ENCODE measurements at places on chromosomes 7 and 10. TPM values are rescaled to one million over a fixed set of nuclear protein-coding genes. Genes with fewer than 3 reads are reported as not detected.

CCDC3 gene
- total RNA-seq: 2.0 TPM

MLXIPL gene
- total RNA-seq: 0.07 TPM

DNA sequence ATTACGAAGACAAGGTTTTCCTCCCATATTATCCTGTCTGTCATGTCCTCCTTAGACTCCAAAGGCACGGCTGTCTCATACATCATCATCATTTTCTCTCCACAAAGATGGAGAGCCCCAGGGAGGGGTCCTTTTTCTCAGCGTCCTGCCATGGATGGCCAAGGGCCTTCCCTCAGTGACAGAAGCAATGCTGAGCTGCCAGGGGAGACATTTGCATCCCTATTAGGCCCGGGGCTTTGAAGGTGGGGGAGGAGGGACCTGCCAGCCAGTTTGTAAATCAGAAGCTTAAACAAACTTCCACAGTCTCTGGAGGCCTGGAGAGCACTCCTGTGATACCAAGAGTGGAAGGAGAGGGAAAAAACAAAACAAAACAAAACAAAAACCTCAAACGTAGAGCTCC, 112.4 kb upstream of the ADO start:
- no peak for DNase-seq

DNA sequence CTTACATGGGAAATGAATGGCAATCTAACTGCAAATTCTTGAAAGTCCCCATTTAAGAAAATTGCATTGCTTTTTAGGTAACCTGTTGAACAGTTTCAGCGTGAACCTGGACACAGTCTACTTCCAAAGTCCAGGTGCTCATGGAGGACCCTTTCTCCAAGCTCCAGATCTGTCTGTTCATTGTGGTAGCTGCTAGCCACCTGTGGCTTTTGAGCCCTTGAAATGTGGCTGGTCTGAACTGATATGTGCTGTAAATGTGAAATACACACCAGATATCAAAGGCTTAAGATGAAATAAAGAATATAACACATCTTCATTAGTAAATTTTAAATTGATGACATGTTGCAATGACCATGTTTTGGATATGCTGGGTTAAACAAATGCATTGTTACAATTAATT, 4.2 kb downstream of the CACNB2 start:
- DNase-seq: no peak

DNA sequence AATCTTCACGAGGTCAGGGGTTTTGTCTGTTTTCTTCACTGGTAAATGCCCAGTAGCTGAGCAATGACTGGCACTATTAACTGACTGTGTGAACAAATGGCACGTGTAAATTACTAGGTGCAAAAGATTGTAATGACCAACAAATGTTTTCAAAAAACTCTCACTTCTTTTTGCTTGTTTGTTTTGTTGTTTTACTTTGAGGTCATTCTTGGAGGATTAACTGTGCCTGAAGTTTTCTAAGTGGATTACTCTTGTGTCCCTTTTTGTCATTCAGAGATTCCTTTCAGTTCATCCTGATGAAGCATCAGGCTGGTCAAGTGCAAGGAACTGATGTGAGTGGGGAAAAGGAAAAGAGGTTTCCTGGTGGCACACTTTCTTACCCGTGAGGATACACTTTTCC, 74.4 kb upstream of the PPP1R3C start:
- DNase-seq: no peak

GRCh38 chr7:2013381-2014311, 219.1 kb downstream of the MAD1L1 start:
- no peak for DNase-seq

DNA sequence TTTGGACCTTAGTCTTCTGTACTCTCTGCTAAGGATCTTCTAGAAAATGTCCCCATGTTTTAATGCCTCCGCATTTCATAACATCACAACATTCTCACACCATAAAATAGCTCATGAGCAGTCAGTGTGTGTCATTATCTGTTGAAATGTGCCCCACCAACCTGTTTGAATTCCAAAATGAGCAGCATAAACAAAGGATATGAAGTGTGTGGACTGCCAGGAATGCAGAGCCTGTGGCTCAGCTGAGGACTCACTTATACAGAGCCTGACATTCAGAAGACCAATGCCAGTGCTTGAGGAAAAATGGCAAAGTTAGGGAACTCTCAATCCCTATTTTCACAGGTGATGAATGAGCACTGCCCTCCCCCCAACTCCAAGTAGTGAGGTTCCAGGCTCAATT, 621.4 kb downstream of the POM121L12 start:
- peak; percentile 0 for DNase-seq

DNA sequence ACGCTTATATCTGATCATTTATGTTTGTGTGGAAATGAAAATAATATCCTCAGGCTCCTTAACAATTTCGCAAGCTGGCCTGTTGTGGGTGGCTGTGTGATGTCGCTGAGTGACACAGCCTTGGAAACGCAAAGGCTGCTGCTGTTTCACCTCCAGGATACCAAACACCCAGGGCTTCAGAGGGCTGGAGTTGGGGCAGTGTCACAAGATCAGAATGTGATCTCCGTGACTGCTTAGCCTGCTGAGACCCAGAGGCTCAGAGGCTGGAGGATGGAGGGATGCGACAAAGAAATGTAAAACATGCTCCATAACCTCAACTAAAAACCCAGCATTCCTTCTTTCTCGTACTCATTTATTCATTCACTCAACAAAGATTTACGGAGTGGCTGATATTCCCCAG, 37.2 kb upstream of the BMPER start:
- peak; percentile 76 for DNase-seq

GRCh38 chr10:80356563-80356988, at the start of the genes DYDC1 and DYDC2:
TSS of gene DYDC1 (minus strand) at chr10:80356755. CDS start at chr10:80352601, 4,154 bp downstream.
TSS of gene DYDC2 (plus strand) at chr10:80356781. CDS start at chr10:80362444, 5,663 bp downstream.
- DNase-seq: peak; percentile 48

Measured in M059J (cell line).